Femur (tissue), 1 donor: ENCODE measurements at places on chromosomes 13 and 19.
A peak's percentile ranks its signal among the peaks of the same experiment; 100 is the strongest.

- DNase-seq, result no peak
Observed at GRCh38 chr19:35416331-35416730, 31.7 kb upstream of the FFAR2 start.

GRCh38 chr19:11091703-11092153 lies 2.5 kb downstream of the LDLR start:
- DNase-seq, result peak; percentile 74

DNA sequence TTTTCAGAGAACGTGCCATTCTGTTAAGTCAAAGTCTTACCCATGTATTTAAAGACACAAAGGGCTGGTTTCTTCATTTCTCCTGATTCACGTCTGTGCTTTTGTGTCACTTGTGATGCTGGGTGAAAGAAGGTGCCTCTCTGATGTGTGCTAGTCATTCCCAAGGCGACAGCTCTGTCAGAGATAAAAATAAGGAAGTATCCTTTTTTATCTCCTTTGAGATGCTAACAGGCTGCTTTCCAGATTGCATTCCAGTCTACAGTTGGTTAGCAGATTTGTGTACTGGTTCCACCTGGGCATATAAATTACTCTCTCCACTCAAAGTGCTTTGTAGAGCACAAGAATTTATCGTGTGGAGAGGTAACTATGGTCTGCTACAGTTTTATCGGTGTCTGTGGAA lies 33.5 kb upstream of the DCT start:
- DNase-seq, result no peak

- DNase-seq, result peak; percentile 18
Observed at GRCh38 chr13:107079423-107080049, 511.6 kb upstream of the ARGLU1 start.

GRCh38 chr13:33394294-33394932 lies 108.9 kb upstream of the STARD13 start:
- no peak for DNase-seq

GRCh38 chr19:47445937-47446402 lies 25.7 kb downstream of the SLC8A2 start:
- DNase-seq, result no peak

GRCh38 chr13:34258646-34259386 lies 440.9 kb downstream of the RFC3 start:
- DNase-seq, result no peak

DNA sequence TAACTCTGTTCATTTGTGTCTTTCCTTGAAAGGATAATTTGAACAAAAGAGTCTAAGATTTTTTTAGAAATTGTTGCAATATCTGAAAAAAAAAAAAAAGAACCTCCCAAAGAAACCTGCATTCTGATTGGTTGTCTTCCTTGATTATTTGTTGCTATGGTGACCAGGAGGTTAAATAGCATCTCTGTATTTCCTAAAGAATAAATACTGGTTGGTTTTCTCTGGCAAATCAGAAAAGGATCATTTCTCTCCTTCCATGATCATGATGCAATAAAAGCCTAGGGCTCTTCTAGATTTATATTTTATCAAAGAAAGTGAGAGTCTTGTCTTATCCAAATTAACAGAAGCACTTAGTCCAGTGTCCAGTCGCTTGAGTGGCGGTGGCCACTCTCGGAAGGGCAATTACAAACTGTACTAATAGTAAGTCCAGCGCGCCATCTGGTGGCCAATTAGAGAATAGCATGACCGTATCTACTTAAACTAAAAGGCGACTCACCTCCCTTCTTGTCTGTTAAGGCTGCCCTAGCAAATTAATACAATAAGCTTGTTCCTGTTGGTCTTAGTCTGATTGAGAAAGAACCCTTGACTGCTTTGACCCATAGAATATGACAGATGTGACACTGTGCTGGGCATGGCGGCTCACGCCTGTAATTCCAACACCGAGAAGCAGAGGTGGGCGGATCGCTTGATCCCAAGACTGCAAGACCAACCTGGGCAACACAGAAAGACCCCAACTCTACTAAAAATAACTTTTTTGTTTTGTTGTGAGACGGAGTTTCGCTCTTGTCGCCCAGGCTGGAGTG lies 47.0 kb upstream of the PNMA8B start:
- DNase-seq, result peak; percentile 88

DNA sequence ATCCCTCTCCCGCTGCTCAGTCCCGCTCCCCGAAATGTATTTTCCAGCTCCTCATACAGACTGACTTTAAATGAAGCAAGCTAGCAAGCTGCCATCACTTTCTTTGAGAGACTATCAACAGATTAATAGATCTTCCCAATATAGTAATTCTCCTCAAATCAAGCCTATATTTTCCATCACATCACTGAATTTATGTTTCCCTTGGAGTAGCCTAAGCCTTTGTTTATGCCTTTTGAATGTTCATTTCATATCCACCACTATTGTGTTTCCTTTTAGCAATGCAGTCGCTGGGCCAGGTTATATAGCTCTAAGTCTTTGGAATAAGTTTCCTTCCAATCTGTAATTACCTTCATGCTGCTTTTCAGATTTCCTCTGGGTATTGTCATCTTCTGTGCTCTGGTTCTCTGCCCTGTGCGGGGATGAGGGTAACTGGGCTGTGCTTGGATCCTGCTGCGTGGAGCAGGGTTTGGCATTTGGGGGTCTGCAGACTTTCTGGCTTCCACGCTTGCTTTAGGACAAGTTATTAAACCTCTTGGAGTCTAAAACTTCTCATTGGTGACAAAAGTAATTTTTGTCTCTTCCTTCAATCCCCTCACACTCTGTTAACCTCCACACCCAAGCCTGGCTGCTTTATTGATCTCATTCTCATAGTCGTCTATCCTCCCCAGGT lies 256.9 kb downstream of the DLEU7 start:
- peak; percentile 37 for DNase-seq

GRCh38 chr13:71149046-71149445 lies 718.0 kb downstream of the DACH1 start:
- DNase-seq, result no peak

GRCh38 chr19:13588957-13589833 lies 82.9 kb upstream of the CACNA1A start:
- DNase-seq, result peak; percentile 72

- DNase-seq, result no peak
Observed at GRCh38 chr13:91318886-91319285, 28.6 kb upstream of the MIR17HG start.

- DNase-seq, result no peak
Observed at GRCh38 chr19:49809941-49810389, 3.1 kb downstream of the FUZ start.

GRCh38 chr13:95003019-95003813 lies 290.9 kb upstream of the SOX21 start:
- peak; percentile 25 for DNase-seq

GRCh38 chr13:104567114-104567513 lies 1500.9 kb upstream of the SLC10A2 start:
- DNase-seq, result no peak

DNA sequence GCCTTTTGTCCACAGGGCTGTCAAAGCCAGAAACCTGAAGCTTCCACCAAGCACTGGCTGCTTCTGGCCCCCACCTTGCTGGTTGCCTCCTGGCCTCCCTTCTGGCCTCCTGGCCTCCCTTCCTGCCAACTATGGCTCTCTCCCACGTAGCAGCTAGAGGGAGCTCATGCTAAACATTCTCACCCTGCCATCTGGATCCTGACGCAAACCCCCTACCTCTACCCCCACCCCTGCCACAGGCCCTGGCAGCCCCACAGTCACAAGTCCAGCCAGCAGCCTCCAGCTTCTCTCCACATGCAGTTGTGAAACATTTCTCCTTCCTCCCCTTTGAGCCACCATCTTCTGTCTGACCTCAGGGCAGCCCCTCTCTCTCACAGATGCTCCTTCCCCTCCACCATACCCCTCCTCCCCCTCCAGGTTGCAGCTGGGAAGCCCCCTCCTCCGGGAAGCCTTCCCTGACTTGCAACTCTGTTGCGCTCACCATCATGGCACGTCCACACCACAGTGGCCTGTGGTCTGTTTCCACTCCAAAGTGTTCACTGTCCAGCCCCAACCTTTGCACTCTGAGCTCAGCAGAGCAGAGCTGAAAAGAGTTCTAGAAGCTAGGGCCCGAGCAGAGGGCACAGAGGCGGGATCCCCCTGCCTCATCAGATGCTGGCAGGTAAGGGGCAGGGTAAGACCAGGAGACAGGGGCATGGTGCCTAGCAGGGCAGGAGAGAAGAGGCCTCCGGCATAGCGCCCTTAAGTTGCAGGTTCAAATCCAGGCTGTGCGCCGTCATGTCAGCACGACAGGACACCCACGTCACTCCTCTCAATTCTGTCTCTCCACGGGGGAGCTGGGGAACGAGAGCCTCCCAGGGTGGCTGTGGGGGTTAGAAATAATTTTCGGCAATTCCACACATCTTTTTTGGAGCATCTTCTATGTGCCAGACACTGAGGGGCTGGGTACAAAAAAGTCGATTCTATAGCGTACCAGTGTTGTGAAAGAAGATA lies 7.3 kb downstream of the ADGRL1 start:
- DNase-seq, result no peak

DNA sequence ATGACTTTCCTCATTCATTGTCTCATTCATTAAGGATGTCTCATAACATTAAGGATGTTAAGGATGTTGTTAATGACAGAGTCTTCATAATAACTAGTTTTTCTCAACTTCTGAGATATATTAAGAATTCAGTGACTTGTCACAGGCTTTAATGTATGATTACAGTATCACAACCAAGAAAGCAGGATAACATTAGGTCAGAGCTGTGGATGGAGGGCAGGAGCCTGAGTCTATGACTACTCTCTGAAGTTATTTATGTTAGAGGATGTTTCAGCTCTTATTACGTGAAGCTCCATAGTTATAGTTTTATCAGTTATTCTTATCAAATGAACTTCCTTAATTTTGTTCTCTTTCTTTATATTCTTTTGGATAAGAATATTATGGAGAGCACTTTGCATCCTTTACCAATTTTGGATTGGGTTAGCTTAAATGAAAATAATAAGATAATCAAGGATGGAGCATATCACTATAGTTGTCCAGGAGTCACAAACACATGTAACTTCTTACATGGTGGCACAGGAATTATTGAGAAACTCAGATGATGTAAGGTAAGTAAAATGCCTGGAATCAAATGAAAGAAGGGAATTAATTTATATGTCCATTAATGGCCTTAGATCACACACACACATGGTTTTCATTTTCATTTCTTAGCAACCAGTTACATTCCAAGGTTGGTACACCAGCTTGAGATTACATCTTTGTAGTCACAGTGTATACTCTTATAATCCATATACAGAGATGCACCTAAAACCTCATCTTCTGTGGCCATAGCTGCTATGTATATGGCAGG lies 57.0 kb downstream of the SLC10A2 start:
- no peak for DNase-seq

DNA sequence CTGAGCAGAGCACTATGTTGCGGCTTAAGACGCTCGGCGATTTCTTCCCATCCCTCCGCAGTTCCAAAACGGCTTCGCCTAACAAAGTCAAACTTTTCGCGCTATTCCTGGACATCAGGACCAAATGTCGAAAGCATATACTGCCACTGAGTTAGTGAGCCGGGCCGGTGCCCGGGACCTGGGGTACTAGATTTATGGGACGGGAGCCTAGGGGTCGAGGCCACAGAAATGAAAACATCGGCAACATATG lies 699 bp downstream of the RCBTB2 start:
- no peak for DNase-seq

DNA sequence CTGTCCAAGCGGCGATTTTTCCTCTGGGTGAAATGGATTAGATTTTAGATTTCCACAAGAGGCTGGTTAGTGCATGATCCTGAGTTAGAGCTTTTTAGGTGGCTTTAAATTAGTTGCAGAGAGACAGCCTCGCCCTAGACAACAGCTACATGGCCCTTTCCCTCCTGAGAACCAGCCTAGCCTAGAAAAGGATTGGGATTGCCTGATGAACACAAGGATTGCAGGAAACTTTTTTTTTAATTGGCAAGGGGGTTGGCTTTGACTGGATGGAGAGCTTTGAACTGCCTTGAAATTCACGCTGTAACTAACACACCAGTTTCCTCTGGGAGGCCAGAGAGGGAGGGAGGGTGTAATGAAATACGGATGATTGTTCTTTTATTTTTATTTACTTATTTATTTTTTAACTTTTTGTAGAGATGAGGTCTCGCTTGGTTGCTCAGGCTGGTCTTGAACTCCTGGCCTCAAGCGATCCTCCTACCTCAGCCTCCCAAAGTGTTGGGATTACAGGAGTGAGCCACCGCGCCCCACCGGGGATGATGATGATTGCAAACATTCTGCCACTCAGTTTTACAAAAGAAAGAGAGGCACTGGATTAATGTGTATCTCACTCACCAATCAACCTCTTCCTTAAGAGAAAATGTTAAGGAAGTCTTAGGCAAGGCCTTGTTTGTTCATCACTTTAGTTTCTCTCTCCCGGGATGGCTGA lies 1.9 kb downstream of the LDLR start:
- DNase-seq, result no peak

DNA sequence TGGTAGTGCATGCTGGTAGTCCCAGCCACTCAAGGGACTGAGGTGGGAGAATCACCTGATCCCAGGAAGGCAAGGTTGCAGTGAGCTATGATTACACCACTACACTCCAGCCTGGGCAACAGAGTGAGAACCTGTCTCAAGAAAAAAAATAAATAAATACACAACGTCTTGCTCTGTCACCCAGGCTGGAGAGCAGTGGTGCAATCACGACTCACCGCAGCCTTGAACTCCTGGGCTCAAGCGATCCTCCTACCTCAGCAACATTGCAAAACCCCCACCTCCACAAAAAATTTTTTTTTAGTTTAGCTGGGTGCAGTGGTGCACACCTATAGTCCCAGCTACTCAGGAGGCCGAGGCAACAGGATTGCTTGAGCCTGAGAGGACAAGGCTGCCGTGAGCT lies 8.8 kb downstream of the TPM4 start:
- DNase-seq, result no peak

- DNase-seq, result no peak
Observed at GRCh38 chr19:32830231-32831014, 39.1 kb downstream of the SLC7A9 start.

- DNase-seq, result no peak
Observed at GRCh38 chr19:41861116-41861768, 1.2 kb downstream of the RPS19 start.

GRCh38 chr13:71156550-71156949 lies 710.5 kb downstream of the DACH1 start:
- no peak for DNase-seq

- DNase-seq, result no peak
Observed at GRCh38 chr13:103238441-103238840, 172.2 kb upstream of the SLC10A2 start.
